Fibroblast of skin of abdomen (primary cell): ENCODE measurements at places on chromosomes 7 and 10.

GRCh38 chr10:121460733-121461132 is 137.5 kb downstream of the FGFR2 start:
- no peak for DNase-seq

DNA sequence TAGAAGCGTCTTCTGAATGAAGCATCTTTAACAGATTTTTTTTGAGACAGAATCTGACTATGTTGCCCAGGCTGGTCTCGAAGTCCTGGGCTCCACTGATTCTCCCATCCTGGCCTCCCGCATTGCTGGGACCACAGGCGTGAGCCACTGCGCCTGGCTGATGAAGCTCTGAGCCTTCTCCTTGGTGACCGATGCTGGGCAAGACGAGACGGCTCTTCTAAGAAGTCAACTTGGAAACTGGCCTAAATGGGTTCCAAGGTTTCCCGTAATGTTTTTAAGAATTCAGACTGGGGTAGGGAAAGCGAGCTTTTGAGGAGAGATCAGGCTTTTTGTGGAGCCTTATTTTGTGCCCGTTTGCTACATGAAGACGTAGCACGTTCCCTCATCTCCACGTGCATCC is 224.5 kb downstream of the ZMYND11 start:
- no peak for DNase-seq

DNA sequence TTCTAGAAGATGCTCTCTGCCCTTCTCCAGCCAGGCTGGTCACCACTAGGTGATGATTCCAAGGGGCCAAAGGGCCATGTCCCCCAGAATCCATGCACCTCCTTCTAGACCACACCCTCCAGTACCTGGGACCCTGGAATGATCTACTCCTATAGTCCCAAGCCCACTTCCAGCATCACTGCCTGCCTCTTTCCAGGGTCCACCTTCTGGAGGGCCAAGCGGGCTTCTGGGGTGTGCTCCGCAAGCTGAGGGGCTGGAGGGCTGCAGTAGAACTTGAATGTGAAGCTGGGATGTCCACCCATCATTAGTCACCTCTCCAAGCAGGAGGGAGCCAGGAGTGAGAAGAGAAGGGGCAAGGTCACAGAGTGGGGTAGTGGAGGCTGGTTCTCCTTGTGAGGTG is 234.4 kb upstream of the MYO3A start:
- no peak for DNase-seq

DNA sequence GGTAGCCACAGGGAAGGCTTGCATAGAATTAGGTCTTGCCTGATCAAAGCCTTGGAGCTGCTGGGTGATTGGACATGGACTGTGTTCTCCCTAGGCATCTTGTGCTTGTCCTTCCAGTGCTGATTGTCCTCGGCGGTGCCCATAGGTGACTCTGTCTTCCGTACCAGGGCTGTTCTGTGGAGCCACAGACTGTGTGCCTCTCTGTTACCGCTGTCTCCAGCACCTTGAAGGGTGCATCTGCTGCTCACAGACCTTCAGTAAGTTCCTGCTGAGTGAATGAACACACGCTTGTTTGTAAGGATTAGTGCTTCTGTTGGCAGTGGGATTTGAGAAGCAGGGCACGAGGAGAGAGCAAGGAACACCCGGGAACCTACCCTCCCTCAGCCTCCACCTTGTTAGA is 116.7 kb downstream of the CELF2 start:
- DNase-seq: no peak

DNA sequence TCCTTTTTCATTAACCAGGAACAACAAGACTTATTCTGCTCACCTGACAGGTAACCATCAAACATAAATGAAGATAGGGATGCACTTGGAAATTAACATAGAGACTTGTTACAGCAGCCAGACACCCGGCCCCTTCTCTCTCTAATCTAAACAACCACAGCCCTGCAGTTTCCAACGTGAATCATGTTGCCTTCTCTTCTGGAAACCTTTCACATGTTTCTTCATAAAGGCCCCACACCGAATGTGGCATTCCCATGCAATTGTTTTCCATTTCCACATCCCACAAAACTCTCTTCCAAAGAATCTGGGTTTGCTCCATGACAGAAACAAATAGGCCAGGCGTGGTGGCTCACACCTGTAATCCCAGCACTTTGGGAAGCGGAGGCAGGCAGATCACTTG is 15.0 kb upstream of the WDR86 start:
- no peak for DNase-seq

DNA sequence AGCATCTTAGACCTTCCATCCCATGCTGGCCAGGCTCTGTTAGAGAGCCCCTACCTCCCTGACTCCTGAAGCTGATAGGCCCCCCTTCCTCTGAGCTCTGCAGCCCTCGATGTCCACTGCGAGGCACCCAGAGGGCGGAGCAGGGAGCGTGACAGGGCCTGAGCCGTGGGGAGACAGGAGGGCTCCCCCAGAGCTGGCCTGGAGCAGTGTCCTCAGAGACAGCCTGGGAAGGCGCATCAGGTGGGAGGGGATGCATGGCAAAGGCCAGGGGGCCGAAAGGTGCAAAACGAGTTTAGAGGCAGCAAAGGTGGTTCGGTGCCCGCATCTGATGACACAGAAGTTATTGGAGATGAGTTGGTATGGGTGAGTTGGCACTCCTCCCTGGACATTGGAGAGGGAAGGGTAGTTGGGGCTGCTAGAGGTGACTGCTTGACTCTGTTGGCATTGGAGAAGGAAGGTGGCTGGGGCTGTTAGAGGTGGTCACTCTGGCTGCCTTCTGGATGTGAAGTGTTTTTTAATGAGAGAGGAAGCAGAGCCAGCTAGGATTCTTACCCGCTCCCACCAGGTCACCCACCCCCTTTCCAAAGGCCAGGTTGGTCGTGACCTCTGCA is 53.1 kb downstream of the PRF1 start:
- no peak for DNase-seq

DNA sequence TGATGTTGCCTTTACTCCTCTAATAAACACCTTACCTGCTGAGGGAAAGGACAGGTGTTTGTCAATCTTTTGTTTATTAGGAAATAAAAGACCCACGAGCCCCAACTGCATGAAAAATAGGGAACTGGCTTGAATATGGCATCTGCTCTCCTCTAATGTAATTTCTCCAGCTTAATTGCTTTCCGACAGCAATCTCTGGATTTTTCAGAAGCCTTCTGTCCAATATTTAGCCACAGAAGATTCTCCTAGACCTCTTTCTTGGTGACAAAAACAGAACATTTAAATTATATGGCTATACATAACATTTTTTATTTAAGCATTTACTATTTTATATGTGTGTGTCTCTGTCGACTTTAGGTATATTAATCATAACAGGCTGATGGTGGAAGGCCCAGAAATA is 317.4 kb upstream of the ADARB2 start:
- DNase-seq: no peak

GRCh38 chr10:69446650-69447151 is 4.6 kb upstream of the TSPAN15 start:
- DNase-seq: peak; percentile 73

- DNase-seq: peak; percentile 24
These were observed 151.4 kb upstream of the PPP1R3A start for GRCh38 chr7:114070246-114070645.

DNA sequence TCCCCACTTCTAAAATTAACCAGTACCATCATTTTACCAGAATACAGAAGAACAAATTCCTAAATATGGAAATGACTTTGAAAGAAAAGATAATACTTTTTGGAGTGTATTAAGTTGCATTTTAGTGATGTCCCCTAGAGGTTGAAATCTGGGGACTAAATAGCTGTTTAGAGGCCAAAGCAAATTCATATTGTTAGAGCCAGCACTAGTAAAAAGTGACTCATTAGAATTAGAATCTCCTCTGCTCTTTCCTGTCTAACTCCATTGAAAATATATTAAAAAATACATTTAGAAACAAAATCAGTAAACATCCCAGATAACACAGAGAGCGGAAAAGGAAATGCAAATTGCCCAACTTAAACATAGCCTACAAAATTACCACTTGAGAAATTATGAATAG is 1189.6 kb upstream of the C7orf33 start:
- DNase-seq: no peak

GRCh38 chr10:88932539-88933256 is 19.9 kb downstream of the ACTA2 start:
- peak; percentile 83 for DNase-seq

DNA sequence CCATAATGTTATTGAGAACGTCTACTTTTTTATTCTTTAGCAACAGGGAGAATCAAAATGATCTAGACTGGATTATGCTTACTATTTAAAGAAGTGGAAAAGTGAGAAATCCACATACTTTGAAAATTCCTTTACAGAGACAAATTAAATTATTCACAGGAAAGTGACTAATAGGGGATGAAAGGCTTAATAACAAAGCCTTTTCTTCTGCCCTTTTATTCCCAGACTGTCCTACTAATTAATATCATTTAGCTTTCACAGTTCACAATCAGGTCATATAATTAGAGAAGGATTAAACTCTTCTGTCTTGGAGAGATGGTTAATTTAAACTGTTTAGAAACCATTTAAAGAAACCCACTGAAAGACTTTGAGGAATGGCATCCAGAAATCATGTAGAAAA is 58.8 kb downstream of the ARL4A start:
- no peak for DNase-seq

- DNase-seq: no peak
These were observed 78.0 kb downstream of the CYP51A1 start for GRCh38 chr7:92056286-92056685.

- no peak for DNase-seq
These were observed 97.3 kb downstream of the CLEC2L start for GRCh38 chr7:139620676-139621344.

DNA sequence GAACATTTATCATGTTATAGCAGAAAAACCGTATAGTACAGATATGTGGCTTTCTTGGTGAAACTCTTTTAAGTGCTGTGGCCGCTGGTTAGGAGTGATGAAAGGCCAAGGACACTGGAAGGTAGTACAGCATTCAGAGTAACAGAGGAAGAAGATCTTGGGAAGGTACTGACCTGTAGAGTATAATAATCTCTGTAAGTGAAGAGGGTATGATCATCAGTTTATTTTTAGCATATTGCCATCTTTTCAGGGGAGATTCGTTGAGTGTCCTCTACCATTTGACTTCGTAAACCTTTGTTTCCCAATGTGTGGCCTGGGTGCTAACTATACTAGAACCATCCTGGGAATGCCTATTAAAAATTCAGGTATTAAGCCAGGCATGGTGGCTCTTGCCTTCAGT is 44.6 kb downstream of the WAC start:
- no peak for DNase-seq

- no peak for DNase-seq
These were observed 80.3 kb downstream of the EBF3 start for GRCh38 chr10:129883626-129884397.

DNA sequence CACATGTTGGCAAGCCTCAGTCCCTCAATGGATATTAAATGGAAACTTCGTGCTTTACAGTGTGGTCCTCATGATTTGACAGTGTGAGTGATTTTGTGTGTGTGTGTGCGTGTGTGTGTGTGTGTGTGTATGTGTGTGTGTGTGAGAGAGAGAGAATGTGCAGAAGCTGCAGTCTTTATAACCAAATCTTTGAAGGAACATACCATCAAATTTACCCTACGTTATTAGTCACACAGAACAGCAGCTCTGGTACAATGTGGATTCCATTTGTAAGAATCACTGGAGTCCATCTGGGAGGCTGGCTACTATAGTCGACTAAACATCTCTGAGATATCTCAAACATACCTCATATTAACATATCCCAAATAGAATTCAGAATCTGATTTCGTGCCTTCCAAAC is 928.0 kb upstream of the POT1 start:
- DNase-seq: peak; percentile 48

DNA sequence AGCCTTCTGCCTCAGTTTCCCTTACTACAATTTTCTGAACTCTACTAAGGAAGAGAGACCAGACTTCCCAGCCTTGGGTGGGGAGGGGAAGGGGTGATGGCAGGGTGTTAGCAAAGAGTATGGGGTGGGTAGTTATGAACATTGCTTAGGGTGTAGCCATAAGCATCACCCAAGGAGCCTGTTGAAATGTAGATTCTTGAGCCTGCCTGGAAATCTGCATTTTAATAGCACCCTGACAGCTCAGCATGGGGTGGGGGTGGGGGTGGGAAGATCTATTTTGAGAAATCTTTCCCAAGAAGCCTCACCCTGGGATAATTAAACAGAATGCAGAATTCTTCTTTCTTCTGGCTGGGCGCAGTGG is 164.8 kb downstream of the NRF1 start:
- DNase-seq: no peak

GRCh38 chr7:137443616-137444015 is 100.1 kb upstream of the PTN start:
- DNase-seq: peak; percentile 89

DNA sequence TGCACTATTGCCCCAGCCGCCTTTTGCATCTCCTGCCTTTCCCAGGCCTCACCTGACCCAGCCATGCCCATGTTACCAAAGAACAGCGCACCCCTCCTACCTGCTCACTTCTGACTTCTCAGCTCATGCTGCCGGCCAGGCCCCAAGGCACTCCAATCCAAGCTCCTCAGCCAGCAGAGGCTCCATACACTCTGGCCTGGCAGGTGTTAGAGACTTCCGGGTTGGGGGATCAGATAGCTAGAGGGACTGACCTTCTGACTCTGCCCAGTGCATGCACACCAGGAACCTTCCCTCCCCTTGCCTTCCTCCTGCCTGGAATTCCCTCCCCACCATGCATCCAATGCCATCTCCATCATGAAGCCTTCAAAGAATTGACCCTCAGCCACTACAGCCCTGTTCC is 56.2 kb upstream of the ZMIZ1 start:
- no peak for DNase-seq

DNA sequence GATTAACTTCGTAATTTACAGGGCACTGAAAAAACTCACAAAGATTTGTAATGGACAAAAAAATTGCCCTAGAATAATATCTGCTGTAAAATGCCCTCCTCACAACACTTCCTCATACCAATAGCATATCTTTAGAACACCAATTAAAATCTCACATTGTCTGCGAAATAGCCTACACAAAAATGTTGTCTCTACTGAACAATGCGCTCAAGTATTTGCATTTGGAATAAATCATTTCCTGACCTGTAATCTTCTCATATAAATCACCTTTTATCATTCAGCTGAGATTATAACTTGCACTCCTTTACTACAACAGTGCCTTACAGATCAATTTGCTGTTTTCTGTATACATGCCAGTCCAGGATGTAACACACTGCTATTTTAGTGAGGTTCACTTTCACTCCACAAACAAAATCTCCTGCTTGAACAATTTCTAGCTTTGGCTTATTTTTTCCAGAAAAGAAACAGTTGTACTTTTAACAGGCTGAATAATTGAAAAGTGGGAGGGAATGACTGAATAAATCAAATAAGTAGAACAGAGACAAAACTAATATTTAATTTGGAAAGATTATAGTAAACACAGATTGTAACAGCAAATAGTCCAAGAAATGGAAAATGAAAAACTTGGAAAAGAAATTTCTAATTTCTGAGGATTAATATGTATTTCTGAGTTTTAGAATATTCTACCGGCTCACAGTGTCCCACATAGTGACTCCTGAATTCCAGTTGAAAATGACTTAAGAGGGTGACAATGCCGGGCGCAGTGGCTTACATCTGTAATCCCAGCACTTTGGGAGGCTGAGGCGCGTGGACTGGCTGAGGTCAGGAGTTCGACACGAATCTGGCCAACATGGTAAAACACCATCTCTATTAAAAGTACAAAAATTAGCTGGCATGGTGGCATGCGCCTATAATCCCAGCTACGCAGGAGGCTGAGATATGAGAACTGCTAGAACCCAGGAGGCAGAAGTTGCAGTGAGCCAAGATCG is 30.6 kb downstream of the JMJD1C start:
- peak; percentile 5 for DNase-seq
